ENCODE measurements at places on chromosomes 12 and 14. TPM values are rescaled to one million over a fixed set of nuclear protein-coding genes. Genes with fewer than 3 reads are reported as not detected.

GRCh38 chr12:19222558-19222957 is 93.0 kb downstream of the PLEKHA5 start:
- ATAC-seq = no peak

DNA sequence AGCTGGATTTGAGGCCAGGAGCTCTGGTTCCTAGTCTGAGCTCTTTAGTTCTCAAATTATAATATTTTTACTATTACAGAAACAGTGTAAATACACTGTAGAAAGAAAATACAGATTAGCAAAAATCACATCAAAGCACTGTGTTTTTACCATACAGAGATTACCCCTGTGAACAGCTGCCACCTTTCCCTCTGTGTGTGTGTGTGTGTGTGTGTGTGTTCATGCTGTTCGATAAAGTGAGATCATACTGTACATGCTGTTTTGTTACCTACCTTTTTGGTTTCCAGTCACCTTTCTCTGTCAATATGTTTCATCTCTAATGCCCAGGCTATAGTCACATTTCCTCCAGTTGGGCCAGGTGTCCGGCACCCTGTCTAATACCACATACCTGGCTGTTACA is 26.9 kb downstream of the MVK start:
- no peak for ATAC-seq

DNA sequence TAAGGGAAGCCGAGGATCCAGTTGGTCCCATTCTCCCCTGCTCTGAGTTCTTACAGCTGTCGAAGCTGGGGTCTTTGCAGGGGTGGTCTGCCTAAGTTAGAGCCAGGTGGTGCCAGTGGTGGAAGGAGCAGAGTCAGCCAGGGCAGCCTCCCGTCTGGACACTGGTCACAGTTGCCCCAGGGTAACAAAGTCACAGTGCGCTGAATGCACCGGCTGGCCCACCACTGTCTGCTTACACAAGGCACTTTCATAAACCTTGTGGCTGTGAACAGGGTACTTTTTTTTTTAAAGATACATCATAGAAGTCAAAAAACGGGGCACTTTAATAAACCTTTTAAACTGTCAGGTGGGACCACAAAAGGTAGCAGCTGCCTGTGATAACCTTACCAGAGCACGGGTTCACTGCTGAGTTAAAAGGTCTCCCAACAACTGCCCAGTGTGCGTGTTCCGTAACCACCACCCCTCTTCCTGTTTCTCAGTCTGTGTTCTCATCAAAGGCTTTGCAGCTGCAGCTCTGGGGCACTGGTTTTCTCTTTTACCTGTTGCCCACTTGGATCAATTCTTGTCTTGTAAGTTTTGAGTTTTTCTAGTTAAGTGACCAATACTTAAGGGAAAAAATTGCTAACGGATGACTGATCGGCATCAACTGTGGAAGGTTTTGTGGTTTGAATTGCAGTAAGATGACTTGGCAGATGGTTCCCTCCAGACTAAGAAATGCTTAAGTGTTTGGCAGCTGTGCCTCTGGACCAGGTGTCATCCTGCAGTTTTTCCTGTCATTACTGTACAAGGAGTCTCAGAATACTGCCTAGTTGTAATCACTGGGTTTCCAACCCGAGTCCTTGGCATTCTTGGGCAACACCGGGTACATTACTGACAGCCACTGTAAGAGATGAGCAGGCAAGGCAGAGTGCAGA is 55.9 kb downstream of the DYNC1H1 start:
- no peak for ATAC-seq

DNA sequence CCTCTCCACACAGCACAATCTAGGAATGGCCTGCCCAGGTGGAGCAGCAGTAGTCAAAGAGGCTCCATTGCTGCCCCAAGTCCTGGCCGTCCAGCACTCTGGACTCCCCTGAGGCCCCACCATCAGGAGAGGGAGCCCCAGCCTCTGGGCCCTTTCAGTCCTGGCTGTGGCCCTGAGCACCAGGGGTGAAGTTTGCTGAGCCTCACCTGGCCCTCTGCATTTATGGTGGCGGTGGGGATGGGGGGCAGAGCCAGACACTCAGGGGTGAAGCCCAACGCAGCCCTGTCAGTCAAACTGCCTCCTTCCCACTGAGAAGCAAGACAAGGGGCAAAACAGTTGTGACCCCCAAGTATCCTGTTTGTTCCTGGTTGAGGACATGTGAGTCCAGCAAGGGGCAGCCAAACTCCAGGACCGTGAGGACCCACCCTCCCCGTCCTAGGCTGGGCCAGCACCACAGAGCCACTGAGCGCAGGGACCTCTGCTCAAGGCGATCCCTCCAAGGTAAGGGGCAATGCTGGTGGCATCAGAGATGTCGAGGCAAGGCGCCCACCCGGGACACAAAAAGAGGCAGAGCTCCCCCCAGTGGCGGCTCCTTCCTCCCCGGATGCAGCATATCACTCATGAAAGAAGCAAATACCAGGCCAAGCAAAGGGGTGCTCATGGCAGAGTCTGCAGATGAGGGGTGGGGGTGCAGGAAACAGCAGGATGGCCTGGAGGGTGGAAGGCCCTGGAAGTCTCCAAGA is 4.8 kb upstream of the AMN start:
- ATAC-seq = peak; percentile 5

- ATAC-seq = no peak
Measured at GRCh38 chr14:101355284-101355683, 206.0 kb upstream of the DIO3 start.

DNA sequence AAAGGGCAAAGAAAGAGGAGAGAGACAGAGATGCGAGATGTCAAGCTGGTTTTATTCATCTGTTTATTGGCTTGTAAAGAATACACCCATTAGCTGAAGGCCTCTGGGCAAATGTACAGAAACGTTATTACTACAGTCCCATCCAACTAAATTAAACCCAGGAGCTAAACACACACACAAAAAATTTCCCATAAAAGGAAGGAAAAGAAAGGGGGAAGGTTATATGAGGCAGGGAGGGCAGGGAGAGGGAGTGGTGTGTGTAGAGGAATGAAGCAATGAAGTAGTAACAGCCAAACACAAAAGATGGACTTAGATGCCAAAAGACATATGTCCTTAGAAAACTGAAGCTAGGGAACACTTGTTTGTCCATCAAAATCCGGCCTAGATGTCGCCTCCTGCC is 3.1 kb upstream of the MFAP5 start:
- ATAC-seq = no peak

DNA sequence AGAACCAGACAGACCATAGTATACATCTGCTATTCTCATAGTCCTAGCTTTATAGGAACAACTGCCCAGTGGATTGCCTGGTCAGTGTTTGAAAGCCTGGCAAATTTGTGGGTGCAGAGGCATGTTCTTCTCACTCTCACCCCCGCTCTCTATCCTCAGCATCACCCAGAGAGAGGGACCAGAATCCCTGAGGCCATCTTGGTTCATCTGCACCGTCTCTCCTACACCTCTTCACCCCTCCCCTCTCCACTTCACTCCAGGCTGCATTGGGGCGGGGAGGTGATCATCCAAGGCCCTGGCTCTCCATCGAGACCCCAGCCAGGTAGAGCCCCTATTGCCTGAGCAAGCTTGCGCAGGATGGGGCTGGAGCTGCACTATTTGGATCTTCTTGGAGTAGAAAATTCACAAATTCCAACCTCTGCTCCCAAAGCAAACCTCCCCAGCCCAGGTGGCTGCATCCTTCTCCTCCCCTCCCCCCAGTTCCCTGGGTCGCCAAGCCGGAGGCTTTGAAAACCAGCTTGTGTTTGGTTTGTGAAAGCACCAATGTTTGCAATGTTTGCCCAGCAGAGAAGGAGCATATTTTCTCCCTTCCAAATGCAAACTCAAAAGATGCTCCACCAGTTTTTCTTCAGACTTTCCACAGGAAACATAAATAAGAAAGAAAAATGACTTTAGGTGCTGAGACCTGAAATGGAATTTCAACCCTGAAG is 18.6 kb upstream of the COL2A1 start:
- ATAC-seq = no peak

GRCh38 chr12:25884024-25884919 is 74.2 kb upstream of the RASSF8 start:
- ATAC-seq = no peak

GRCh38 chr12:26121323-26122060 is 3.3 kb downstream of the BHLHE41 start:
- ATAC-seq = no peak

DNA sequence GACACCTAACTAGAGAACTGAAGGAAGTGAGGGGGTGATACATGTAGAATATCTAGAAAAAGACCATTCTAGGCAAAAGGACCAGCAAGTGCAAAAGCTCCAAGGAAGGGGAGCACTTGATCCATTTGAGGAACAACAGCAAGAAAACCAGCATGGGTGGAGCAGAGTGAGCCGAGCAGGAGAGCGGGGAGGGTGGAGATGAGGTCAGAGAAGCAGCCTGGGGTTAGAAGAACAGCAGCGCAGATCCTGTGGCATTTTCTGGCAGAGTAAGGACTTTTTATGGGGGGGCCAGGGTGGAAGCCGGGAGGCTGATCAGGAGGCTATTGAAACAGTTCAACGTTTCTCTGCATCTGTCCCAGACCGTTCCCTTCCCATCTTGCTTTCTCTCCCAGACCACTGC is 24.5 kb upstream of the TMCC3 start:
- no peak for ATAC-seq

DNA sequence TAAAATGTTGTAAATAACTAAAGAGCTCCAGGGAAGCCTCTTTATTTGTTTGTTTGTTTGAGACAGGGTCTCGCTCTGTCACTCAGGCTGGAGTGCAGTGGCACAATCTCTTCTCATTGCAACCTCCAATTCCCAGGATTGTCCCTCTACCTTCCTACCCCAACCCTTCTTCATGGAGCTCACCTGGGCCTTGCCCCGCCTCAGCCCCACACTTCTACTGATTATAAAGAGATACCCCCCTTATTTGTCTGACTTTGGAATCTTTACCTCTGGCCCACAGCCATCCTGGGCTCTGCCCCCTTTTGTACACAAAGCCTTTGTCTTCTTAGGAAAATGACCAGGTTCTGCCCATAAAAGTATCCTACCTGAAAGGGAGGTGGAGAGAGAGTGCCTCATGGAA is 9.1 kb upstream of the BLTP3B start:
- ATAC-seq = no peak

DNA sequence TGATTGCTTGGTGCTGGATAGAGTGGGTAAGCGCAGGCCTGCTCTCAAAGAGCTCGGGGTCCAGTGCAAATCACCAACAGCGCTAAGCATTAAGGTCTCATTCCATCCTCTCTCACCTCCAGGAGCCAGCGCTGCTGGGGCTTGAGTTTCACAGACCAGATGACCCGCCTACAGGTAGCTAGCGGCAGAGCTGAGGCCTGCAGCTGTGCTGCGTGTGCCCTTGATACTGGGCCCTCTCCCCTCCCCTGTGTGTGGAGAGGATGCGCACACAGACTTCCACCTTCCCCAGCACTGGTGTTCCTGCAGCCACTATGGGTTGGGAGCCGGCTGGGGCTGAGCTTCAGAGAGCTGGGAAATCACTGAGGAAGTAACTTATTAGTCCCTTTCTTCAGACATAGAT is 149.9 kb downstream of the CALM1 start:
- ATAC-seq = no peak

Gene SLCO1B3
- 1.2 TPM for total RNA-seq

Gene GLIPR1L1
- total RNA-seq = not detected

Gene KRT75
- total RNA-seq = 0.84 TPM

Data from esophagus mucosa (tissue), 1 donor.